ENCODE measurements at places on chromosomes 2 and 18. TPM values are rescaled to one million over a fixed set of nuclear protein-coding genes. Genes with fewer than 3 reads are reported as not detected.

Gene LIMS4
- 11.3 TPM for total RNA-seq

Gene ACKR3
- 18.0 TPM for total RNA-seq

Gene RAMP1
- total RNA-seq = 461 TPM

Gene TGFA
- total RNA-seq = 1.5 TPM

Gene DPYSL5
- total RNA-seq = not detected

Gene MC2R
- total RNA-seq = not detected

Gene KIF1A
- not detected for total RNA-seq

Gene DGUOK
- total RNA-seq = 43.6 TPM

Gene TIMM21
- 16.9 TPM for total RNA-seq

Gene SP5
- 0.90 TPM for total RNA-seq

Gene STPG4
- 1.0 TPM for total RNA-seq

DNA sequence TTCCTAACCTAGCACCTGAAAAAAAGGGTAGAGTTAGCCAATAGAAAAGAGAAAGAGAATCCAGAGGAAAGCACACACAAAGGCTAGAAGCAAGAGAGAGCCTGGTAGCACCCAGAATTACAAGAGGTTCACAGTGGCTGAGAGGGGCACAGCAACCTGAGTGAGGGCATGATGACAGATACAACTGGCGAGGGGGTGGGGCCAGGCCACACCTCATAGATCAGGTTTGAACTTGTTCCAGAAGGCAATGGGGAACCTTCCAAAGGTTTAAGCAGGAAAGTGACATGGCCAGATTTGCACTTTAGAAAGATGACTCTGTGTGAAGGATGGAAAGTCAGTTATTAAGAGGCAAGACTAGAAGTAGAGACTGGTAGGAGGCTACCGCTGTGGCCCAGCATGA, 148.0 kb downstream of the TTC32 start:
- H3K27ac ChIP-seq = no peak overlapping the region
- H3K4me3 ChIP-seq = no peak overlapping the region
- H3K4me1 ChIP-seq = no peaks in the 10 kb centered on the region
- H3K36me3 ChIP-seq = no peaks in the 10 kb centered on the region

GRCh38 chr2:3600256-3600855, 5.4 kb downstream of the COLEC11 start:
- H3K4me3 ChIP-seq = no peak overlapping the region
- H3K27me3 ChIP-seq = no peaks in the 10 kb centered on the region
- DNase-seq = no peak
- no peaks in the 10 kb centered on the region for H3K36me3 ChIP-seq

DNA sequence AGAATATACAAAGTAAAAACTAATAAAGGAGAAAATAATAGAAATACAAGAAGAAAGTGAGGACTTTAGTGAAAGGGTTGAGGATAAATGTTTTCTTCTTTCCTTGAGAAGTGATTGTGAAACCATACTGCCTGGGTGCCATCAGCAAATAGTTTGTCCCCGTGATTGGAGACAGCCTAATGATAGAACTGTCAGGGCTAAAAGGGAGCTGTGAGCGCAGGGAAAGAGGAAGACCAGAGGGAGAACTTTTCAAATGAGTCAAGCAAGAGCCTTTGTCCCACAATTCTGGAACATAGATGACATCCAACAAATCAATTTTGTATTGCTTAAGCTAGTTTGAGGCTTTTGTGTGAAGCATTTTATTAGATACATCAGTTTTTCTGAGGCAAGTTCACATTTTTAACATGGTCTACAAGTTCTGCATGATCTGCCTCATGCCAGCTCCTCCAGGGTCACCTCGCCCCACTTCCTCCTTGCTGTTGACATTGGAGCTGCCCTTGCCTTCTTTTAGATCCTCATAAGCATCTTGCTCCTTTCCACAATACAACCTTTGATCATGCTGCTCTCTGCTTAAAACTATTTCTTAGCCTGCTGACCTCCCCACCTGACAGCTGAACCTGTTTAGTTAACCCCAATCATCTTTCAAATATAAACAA, 213.4 kb upstream of the REG3G start:
- H3K27me3 ChIP-seq = no peaks in the 10 kb centered on the region
- no peak overlapping the region for H3K4me3 ChIP-seq
- no peaks in the 10 kb centered on the region for H3K36me3 ChIP-seq
- H3K4me1 ChIP-seq = no peaks in the 10 kb centered on the region

- no peaks in the 10 kb centered on the region for H3K27me3 ChIP-seq
- H3K36me3 ChIP-seq = no peaks in the 10 kb centered on the region
- H3K4me1 ChIP-seq = no peaks in the 10 kb centered on the region
- no peak overlapping the region for H3K27ac ChIP-seq
- no peak overlapping the region for H3K4me3 ChIP-seq
Observed at GRCh38 chr18:42640160-42640559, 475.3 kb downstream of the RIT2 start.

GRCh38 chr2:197308585-197308984, 2.0 kb downstream of the ANKRD44 start:
- H3K27me3 ChIP-seq = no peaks in the 10 kb centered on the region
- no peaks in the 10 kb centered on the region for H3K36me3 ChIP-seq
- peak overlapping the region; percentile 84 for H3K27ac ChIP-seq
- no peak overlapping the region for H3K4me3 ChIP-seq
- no peaks in the 10 kb centered on the region for H3K4me1 ChIP-seq
- DNase-seq = no peak

GRCh38 chr2:10237392-10238321, 65.0 kb upstream of the HPCAL1 start:
- no peaks in the 10 kb centered on the region for H3K4me1 ChIP-seq
- no peak overlapping the region for H3K4me3 ChIP-seq
- H3K36me3 ChIP-seq = no peaks in the 10 kb centered on the region
- no peak overlapping the region for H3K27ac ChIP-seq

DNA sequence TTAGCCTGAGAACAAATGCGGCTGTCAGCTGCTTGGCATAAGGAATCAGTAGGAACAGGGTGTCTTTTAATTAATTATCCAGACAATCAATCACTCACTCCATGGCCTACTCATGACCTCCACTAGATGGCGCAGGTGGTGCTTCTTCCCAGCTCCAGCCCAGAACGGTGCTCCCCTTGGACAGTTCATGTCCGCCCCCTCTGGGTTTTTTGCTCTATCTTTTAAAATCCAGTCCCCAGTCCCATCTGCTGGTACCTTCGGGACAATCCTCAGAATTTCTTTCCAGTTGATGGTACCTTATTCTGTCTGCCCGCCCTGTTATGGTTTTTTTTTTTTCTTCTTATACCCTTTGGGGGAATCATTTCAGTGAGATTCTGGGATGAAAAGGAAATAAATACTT, 99.8 kb downstream of the CACNB4 start:
- H3K27ac ChIP-seq = no peak overlapping the region
- no peaks in the 10 kb centered on the region for H3K36me3 ChIP-seq
- DNase-seq = no peak
- H3K4me1 ChIP-seq = no peaks in the 10 kb centered on the region
- H3K4me3 ChIP-seq = no peak overlapping the region

- DNase-seq = peak; percentile 82
- no peak overlapping the region for H3K4me3 ChIP-seq
- no peaks in the 10 kb centered on the region for H3K27me3 ChIP-seq
- no peaks in the 10 kb centered on the region for H3K4me1 ChIP-seq
- H3K36me3 ChIP-seq = no peaks in the 10 kb centered on the region
Observed at GRCh38 chr2:130332271-130333073, 10.2 kb upstream of the IMP4 start.

DNA sequence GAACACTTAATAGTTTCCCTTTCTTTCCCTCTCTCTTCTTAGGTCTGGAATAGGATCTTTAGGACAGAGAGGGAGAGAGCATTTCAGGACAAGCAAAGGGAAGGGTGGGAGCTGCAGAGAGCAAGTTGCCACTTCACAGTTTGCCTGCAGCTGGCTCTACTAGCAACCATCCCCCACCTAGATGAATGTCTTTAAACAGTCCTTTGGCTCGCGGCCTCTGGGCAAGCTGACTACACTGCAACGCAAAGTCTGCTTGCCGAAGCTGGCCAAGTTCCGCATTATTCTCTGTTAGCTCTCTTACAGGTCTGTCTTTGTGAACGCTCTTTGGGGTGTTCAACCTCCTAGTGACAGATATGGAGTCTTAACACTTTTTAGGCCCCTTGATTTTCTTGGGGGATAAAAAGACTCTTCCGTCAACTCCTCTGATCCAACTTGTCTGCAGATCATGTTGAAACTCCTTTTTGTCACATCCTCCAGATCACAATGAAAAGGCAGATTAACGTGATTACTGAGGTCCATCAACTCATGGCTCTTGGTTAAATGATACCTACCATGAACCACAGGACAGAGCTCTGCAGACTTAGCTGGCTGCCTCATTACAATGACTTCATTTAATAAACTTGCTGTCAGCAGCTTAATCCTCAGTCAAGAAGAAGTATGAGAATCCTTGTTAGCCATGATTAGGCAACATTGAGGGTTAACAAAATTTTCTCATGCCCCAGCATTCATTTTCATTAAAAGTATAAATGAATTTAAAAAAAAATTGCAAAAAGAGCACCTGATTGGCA, 74.6 kb downstream of the SLC4A3 start:
- no peaks in the 10 kb centered on the region for H3K27me3 ChIP-seq
- H3K36me3 ChIP-seq = no peaks in the 10 kb centered on the region
- DNase-seq = no peak
- no peaks in the 10 kb centered on the region for H3K4me1 ChIP-seq
- no peak overlapping the region for H3K27ac ChIP-seq

DNA sequence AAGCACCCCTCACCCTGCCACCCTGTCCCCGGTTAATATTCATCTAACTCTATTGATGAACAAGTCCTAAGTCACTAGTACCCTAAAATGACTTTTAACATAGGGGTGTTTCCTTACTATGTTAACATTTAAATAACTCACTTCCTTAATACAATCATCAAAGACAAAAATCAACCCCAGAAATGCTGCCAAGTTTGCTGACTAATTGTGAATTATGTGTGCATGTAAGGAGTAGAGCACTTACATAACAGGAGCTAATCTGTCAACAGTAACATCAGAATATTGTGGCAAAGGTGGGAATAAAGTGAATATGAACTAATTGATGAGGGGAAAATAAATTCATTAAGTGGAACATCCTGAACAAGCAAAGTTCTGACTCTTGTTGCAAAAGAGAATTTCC, 81.4 kb upstream of the ERBB4 start:
- no peak for DNase-seq
- H3K4me1 ChIP-seq = no peaks in the 10 kb centered on the region
- H3K27ac ChIP-seq = no peak overlapping the region
- no peaks in the 10 kb centered on the region for H3K36me3 ChIP-seq
- no peak overlapping the region for H3K4me3 ChIP-seq

GRCh38 chr2:43220229-43220751, 6.1 kb downstream of the ZFP36L2 start:
- no peak for DNase-seq
- H3K36me3 ChIP-seq = no peaks in the 10 kb centered on the region
- no peaks in the 10 kb centered on the region for H3K27me3 ChIP-seq
- H3K27ac ChIP-seq = peak overlapping the region; percentile 98
- peaks cover 19% of the 10 kb centered on the region for H3K4me1 ChIP-seq

DNA sequence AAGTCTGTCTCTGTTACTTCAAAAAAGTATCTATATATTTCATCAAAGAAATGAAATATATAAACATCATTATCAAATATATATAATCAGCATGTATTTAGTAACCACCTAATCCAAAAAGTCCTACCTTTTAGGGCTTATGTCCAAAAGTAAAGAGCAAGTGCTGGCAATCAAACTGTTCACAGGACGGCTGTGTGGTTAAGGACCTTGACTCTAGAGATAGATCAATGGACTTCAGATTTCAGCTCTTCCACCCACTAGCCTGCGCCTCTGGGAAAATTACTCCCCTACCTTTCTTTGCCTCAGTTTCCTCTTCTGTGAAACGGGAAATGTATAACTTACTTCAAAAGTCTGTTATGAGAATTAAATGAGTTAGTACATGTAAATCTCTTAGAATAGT, 29.4 kb downstream of the SATB2 start:
- DNase-seq = no peak
- H3K36me3 ChIP-seq = no peaks in the 10 kb centered on the region
- no peak overlapping the region for H3K4me3 ChIP-seq
- H3K27me3 ChIP-seq = no peaks in the 10 kb centered on the region
- H3K4me1 ChIP-seq = no peaks in the 10 kb centered on the region

DNA sequence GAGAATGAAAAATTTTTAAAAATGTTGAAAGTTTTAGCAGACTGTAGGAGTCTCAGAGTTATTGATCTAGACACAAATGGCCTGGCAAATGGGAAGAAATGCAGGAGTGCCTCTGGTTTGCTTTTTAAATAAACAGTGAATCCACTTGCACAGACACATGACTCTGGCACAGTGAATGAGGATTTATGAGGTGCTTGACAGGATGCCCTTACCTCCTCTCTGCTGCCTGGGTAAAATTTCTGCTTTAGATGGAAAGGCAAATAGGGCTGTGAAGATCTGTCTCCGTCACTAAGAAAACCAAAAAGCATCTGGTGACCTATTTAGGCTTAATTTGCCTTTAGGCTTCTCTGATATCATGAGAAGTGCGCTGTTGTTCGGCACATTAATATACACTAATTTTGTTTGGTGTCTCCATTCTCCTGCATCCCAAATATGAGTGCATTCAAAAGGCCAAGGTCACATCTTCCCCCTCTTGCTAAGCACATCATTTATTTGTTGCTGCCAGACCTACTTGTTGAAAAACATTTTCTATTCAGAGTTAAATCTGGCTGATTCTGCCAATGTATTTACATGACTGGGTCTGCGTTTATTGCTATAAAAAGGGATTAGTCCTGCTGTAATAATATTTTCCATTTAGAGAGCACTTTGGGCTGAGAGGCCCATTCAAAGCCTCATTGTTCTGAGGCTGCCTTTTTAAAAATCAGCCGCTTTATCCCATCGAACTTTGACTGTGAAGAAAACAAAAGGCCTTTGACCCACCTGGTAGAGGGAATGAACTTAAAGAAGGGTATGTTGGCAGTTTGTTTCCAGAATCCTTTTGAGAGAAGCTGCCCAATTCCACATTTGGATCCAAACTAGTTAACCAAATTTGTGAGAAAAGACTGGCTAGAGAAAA, 94.9 kb downstream of the RNF152 start:
- DNase-seq = no peak
- no peak overlapping the region for H3K4me3 ChIP-seq
- no peaks in the 10 kb centered on the region for H3K4me1 ChIP-seq
- no peaks in the 10 kb centered on the region for H3K27me3 ChIP-seq
- no peak overlapping the region for H3K27ac ChIP-seq
- no peaks in the 10 kb centered on the region for H3K36me3 ChIP-seq

- no peaks in the 10 kb centered on the region for H3K27me3 ChIP-seq
- no peaks in the 10 kb centered on the region for H3K4me1 ChIP-seq
- H3K36me3 ChIP-seq = no peaks in the 10 kb centered on the region
- DNase-seq = no peak
Observed at GRCh38 chr2:237177052-237177451, 91.4 kb downstream of the COPS8 start.

- H3K27me3 ChIP-seq = no peaks in the 10 kb centered on the region
- H3K36me3 ChIP-seq = no peaks in the 10 kb centered on the region
- H3K27ac ChIP-seq = no peak overlapping the region
- H3K4me1 ChIP-seq = peaks cover 3% of the 10 kb centered on the region
- peak; percentile 15 for DNase-seq
Observed at GRCh38 chr2:23420840-23421476, 36.0 kb downstream of the KLHL29 start.

- peaks cover 13% of the 10 kb centered on the region for H3K4me1 ChIP-seq
- H3K27me3 ChIP-seq = no peaks in the 10 kb centered on the region
- no peaks in the 10 kb centered on the region for H3K36me3 ChIP-seq
Observed at GRCh38 chr2:102046135-102046986, 54.6 kb downstream of the IL1R2 start.
